Stimulated activated CD4-positive, alpha-beta T cell treated with anti-CD3 and anti-CD28 coated beads, Interleukin-15, amount 100 ng/mL, for 48 hours (primary cell): ENCODE measurements at places on chromosomes 4 and X.

DNA sequence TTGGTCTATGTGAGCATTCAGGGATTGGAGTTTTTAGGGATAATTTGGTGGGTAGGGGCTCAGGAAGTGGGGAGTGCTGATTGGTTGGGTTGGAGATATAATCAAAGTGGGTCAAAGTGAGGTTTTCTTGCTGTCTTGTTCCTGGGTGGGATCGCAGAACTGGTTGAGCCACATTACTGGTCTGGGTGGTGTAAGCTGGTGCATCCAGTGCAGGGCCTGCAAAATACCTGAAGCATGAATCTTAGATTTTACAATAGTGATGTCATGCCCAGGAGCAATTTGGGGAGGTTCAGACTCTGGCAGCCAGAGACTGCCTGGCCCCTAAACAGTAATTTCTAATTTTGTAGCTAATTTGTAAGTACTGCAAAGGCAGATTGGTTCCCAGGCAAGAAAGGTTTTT, 665.6 kb upstream of the PRKX start:
- DNase-seq, result no peak

DNA sequence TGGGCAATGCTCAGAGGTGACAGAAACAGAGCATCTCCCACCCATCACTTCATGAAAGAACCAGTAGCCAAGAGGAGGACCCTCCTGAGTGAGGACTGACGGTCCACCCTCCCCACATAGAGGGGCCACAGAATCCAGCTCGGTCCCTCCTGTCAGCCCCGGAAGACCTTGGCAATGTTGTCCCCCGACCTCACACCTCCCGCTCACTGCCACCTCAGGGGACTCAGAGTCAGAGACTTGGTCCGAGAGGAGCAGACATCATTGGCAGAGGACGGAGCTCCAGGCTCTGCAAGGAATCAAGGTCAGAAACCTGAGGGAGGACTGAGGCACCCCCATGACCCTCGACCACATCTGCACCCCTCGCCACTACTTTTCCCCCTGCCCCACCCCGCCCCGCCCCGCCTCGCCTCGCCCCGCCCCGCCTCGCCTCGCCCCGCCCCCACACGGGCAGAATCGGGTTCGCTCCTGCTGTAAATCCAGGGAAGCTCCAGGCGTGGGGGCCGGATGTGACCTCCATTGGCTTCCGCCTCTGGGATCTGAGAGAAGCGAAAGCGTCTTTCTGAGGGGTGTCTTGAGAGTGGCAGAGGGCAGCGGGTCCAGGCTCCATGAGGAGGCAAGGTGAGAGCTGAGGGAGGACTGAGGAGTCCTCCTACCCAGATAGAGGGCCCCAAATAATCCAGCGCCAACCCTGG, at the start of gene MAGEA11:
MAGEA11 (plus strand) TSS at position 516 of the 692 bp plus-strand sequence. CDS start 1,100 bp downstream, outside the sequence.
- DNase-seq, result no peak

DNA sequence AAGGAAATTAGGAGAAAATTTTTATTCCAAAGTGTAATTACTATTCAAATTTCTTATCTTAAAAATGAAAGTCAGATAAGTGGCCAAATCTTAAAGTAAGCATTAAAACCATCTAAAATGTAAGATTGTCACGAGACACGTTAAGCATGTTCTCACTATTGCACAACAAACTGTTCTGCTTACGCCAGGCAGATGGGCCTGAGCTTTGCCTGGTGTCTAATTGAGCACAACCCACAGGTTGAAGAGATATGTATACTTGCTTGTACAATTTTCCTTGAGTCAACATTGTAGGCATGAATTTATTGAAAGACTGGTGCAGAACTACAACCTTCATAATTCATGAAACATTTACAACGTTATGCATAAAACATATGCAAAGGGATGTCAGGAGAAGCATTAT, 3.9 kb downstream of the RNF128 start:
- DNase-seq, result no peak

GRCh38 chr4:124879195-124879594, 166.7 kb upstream of the ANKRD50 start:
- DNase-seq, result no peak

DNA sequence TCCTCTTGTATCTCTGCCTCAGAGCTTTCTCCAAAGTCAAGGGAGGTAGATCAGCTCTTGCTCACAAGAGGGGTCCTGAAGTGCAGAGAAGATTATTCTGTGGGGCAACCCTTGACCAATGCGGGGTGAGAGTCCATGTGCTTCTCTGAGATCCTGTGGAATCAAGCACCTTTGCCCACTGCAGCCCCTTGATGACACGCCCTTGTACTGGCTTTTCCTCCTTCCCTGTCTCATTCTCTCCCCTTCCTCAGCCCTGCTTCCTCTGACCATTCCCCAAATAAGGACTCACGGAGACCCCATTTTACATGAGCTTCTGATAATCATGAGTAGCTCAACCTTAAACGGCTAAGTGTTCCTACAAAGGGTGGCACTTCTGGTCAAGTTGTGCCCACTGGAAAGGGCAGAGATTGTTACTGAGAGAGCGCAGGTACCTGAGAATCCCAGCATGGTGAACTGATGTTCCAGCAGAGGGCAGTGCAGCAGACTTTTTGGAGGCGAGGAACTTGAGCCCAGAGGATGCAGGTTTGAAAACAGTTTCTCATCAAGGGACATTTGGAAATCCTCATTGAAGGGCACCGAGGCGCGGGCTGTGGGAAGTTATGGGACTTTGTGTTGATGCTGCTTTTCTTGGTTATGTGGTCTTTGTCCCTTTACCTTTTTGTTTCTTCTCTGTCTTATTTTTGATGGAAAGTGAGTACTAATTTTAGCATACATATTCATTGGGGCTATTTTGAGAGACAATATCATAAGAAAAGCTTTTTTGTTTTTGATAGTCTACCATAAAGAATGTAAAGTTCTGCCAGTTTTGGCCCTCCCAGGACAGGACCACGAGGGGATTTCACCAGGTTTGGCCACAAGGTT, 201.3 kb downstream of the RBM46 start:
- peak; percentile 7 for DNase-seq

DNA sequence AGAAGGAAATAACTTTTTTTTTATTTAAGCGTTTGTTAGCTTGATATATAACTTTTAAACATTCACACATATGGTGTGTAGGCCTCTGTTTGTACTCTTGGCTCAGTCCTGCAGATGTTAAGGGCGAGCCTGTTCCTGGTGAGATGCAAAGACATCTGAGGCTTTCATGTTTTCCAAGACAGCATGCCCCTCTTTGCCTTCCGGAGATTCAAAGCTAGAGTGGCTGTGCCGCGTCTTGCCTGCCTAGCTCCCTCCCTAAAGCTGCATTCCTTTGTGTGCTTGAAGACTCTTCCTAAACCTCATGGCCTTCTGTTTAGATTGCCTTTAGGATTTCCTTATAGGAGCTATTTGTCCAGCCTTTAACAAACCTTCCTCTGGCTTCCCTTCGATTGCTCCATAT, 67.1 kb downstream of the MID1IP1 start:
- DNase-seq, result no peak

GRCh38 chrX:121733514-121733913, 686.1 kb downstream of the GLUD2 start:
- no peak for DNase-seq

- DNase-seq, result no peak
These were observed 67.4 kb downstream of the DMP1 start for GRCh38 chr4:87717276-87718031.

- DNase-seq, result no peak
These were observed 85.9 kb upstream of the CLCN4 start for GRCh38 chrX:10070714-10071436.

DNA sequence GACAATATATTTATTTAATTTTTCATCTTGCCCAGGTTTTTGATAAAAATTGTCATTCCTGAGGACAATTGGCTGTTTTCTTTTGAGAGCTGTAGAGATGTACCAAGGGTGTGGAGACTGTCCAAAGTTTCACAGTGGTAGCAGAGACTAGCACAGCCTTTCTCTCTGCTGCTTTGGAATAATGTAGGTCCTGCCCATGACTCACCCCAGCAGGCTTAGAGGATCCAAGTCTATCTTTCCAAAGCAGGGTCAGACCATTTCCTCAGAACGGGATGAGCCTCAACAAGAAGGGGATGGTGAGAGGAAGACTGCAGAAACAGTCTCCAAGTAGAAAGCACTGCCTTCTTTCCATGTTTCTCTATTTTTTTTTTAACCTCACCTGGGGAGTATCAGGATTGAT, 131.5 kb upstream of the RPL34 start:
- DNase-seq, result no peak

DNA sequence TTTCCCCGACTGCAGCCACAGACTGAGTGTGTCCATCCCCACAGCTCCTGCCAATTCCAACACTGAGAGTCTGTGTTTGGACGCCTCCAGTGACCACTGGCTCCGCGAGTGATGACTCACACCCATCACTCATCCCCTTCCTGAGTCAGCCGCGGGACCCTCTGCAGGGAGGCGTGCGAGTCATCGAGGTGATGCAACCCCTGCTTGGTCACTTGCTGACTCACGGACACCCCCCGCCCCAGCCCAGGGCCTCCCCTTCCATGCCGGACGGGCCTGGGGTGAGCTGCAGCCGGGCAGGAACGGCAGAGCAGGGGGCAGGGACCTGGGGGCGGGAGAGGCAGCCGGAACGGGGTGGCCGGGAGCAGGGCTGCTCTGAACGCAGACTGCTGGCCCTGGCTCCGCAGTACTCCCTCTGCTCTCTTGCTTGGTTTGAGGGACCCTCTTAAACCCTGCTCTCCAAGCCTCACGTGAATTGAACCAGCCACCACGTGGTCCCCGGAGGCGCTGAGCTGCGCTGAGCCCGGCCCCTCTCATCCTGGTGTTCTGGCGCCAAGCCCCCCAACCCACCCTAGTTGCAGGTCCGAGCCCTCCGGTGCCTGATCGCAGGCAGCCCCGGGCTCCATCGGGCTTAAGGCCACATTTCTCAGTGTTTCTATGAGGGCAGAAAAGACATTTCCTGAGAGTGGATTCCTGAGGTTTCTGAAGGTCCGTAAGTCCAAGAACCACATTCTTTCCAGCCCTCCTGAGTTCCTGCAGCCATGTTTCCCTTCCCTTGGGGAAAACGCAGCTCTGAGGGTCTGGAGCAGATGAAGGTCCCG, 32.4 kb downstream of the FGFRL1 start:
- DNase-seq, result peak; percentile 29

- DNase-seq, result no peak
These were observed 594.7 kb downstream of the RAPGEF2 start for GRCh38 chr4:159697322-159698283.

GRCh38 chr4:146646593-146647325, 8.1 kb downstream of the POU4F2 start:
- no peak for DNase-seq

DNA sequence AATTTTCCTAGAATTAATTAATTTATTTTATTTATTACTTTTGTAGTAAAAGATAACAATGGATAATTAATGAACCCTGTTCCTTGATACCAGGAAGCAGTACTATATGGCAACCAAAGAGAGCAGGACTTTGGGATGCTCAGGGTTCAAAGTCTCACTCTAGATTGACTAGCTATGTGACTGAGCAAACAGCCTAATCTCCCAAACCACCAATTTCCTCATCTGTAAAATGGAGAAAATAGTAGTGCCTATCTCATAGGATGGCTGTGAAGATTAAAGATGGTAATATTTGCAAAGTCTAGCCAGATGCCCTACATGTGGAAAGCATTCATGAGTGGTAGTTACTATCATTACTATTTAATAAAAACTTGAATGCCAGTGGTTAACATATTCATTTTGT, 97.6 kb downstream of the PRDM5 start:
- no peak for DNase-seq

- no peak for DNase-seq
These were observed 321.7 kb upstream of the FSTL5 start for GRCh38 chr4:162485486-162485885.

DNA sequence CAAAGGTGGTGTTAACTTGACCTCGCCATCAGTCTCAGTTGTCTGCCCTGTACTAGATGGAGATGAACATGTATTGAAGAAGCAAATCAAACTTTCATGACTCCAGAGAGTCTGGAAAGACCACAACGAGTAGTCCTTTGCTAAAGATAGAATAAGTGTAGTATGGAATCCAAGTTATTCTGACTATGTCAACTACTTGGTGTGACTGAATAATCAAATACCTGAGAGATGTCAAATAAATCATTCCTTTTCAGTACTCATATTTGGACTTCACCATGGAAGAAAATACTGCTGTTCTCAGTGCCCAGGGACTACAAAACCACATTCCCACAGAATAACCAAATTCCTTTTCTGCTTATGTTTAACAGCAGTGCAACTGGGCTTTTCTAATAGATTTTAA, 161.2 kb upstream of the SPRY1 start:
- DNase-seq, result no peak

DNA sequence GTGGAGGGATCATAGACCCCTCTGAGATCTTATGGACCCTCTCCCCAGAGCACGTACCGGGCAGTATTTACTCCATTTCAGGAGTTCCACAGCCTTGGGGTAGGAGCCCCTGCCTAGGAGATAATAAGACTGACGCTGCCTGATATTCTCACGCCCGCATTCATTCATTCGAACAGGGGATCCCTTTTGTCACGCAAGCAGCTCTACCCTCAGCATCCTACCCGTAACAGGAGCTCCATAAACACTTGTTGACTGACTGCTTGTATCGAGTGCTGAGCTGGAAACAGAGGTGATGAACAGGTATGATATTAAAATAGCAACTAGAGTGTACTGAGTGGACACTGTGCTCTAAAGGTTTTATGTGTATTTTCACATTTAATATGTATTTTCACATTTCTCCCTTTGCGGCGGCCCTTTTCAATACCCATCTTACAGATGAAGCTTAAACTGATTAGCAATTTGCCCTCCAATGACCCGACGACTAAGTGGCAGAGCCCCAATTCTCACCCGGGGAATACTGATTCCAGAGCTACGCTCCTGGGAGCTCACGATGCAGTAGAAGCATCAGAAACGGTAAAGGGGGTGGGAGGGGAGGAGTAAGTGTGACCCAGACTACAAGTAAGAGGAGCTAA, 888 bp downstream of the RAB28 start:
- no peak for DNase-seq

GRCh38 chrX:10932842-10933440, 178.2 kb upstream of the HCCS start:
- DNase-seq, result no peak

DNA sequence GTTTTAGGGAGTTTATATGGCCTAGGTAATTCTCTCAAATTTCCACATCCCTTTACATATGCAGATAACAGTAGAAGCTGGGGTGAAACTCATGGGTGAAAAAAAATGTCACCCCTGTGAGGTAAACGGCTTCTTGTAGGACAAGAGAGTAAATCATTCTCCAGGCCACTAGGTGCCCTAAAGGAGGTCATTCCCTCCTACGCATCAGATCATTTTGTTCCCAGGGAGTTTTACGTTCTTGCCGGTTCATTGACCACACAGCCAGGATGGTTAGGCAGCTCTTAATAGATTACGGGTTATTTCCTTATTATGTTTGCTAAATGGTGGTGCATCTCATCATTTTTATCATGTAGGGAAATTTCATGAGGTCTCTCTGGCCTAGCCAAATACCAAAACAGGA, 225.8 kb upstream of the NOCT start:
- no peak for DNase-seq

GRCh38 chrX:133606990-133607389, 191.7 kb upstream of the GPC4 start:
- no peak for DNase-seq

DNA sequence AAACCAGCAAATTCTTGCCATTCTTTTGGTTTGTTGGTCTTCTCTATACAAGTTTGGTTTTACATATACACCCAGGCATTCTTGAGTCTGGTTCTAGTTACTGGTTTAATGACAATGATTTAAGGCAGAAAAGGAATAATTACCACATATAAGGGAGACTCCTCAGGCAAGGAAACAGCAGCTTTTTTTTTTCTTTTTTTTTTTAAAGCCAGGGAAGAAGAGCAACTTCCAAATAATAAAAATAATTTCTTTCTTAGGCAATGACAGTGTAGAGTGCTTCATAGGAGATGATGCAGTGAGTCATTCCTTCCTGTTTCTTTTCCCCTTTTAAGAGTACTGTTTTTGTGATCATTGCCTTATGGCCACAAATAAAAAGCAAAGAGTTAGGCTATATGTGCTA, 289.7 kb downstream of the DKK2 start:
- DNase-seq, result no peak
